ENCODE measurements at places on chromosomes 5 and 9. TPM values are rescaled to one million over a fixed set of nuclear protein-coding genes. Genes with fewer than 3 reads are reported as not detected.

SLC6A7 gene
- not detected for total RNA-seq

GKAP1 gene
- total RNA-seq = 0.34 TPM

PCDHB16 gene
- total RNA-seq = not detected

ANKRD31 gene
- total RNA-seq = 0.34 TPM

TEX48 gene
- total RNA-seq = not detected

IFNB1 gene
- total RNA-seq = under 0.01 TPM

TAF11L3 gene
- total RNA-seq = not detected

PDGFRB gene
- total RNA-seq = under 0.01 TPM

GRXCR2 gene
- total RNA-seq = not detected

PCDHB9 gene
- total RNA-seq = under 0.01 TPM

ADAMTS13 gene
- 3.8 TPM for total RNA-seq

TIMD4 gene
- not detected for total RNA-seq

ZNF483 gene
- total RNA-seq = 0.78 TPM

ATG10 gene
- 6.8 TPM for total RNA-seq

IRX4 gene
- 4.8 TPM for total RNA-seq

XPA gene
- total RNA-seq = 7.5 TPM

KIF4B gene
- under 0.01 TPM for total RNA-seq

ADAMTS16 gene
- not detected for total RNA-seq

PCDHGA4 gene
- 1.8 TPM for total RNA-seq

ZFYVE16 gene
- total RNA-seq = 26.0 TPM

OBP2B gene
- not detected for total RNA-seq

TOPORS gene
- total RNA-seq = 55.4 TPM

EPB41L4B gene
- 55.7 TPM for total RNA-seq

GRM6 gene
- total RNA-seq = not detected

NHP2 gene
- 114 TPM for total RNA-seq

FBXO4 gene
- 9.9 TPM for total RNA-seq

TMC1 gene
- total RNA-seq = 0.71 TPM

PDE6A gene
- not detected for total RNA-seq

CXCL14 gene
- total RNA-seq = 0.34 TPM

DDX4 gene
- total RNA-seq = under 0.01 TPM

RAB3C gene
- total RNA-seq = not detected

CWC27 gene
- 32.5 TPM for total RNA-seq

PCDHB12 gene
- total RNA-seq = 0.28 TPM

CYLC2 gene
- not detected for total RNA-seq

ZNF618 gene
- 2.1 TPM for total RNA-seq

BARHL1 gene
- not detected for total RNA-seq

LECT2 gene
- total RNA-seq = not detected

RABL6 gene
- 86.8 TPM for total RNA-seq

FAXDC2 gene
- total RNA-seq = 0.34 TPM

SMIM33 gene
- total RNA-seq = not detected

PHF2 gene
- 20.5 TPM for total RNA-seq

FAM151B gene
- 2.8 TPM for total RNA-seq

MPDZ gene
- 30.1 TPM for total RNA-seq

SLC1A1 gene
- total RNA-seq = 1.8 TPM
